ENCODE measurements at places on chromosomes 16 and 17.

DNA sequence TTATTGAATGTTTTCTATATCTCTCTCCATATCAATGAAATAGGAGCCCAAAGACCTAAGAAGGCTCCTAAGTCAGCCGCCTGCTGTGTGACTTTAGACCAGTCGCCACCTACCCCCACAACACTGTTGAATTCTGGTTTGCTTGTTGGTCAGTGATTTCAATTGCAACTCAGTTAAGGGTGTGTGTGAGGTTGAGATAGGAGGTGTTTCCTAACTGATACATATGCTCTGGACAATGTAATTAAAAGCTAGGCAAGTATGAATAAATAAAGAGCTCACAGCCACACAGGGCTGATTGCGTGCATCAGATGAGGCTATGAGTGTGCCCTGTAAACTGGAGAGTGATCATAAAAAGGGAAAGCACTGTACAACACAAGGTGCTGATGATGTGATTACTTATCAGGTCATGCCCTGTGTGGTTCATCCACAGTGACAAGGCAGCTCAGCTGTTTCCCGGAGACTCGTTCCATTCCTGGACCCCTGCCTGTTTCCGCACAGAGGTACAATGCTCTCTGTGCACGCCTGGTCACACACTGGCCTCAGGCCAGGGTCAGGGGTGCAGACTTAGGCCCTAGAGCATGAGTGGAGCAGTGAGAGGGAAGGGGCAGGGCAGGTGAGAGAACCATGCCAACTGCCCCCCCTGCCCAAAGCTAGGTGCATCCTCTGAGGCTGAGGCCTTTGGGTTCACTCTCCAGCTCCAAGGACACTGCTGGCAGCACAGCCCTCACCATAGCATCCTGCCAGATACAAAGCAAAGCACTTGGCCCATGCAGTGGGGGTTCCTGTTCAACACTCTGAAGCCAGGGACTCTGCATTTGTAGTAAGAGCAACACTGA is 3.3 kb upstream of the KRT35 start:
- no peak for DNase-seq

DNA sequence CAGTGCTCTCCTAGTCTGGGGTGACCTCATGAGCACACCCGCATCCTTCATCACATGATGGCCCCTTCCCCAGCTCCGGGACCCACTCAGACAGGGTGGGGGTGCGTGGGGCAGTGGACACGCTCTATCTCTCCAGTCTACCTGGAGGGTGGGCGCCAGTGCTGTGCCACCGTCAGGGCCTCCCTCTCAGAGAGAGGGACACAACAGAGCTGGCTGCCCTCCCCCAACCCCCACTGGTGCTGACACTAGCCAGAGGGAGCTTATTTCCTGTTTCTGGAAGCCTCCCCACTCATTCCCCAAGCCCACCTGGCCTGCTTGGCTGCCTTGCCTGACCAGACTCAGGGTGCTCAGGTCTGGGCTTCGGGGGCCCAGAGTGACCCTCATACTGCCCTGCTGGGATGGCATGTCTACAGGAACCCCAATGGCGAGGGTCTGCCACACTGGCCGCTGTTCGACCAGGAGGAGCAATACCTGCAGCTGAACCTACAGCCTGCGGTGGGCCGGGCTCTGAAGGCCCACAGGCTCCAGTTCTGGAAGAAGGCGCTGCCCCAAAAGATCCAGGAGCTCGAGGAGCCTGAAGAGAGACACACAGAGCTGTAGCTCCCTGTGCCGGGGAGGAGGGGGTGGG is 8.2 kb downstream of the CES2 start:
- no peak for DNase-seq

GRCh38 chr17:73983621-73984400 is 219.7 kb upstream of the RPL38 start:
- no peak for DNase-seq

DNA sequence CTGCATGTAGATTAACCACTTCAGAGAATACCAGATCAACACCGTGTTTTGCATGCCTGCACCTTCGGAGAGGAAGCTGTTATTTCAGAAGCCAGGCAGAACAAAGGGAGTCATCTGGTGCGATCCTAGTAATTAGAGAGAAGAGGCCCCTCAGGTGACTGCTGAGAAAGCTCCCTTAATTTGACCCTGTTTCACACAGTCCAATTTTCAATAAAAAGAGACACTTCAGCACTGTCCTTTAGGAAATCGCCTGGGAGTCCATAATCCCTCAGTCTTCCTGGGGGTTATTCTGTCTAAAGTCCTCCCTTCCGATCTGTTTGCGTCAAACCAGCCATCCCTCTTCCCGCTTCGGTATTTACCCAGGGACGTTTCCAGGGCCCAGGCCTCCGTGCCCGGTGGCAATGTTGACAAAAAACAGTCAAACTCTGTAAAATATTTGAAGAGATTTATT is 23.4 kb upstream of the TNRC6C start:
- DNase-seq: no peak

DNA sequence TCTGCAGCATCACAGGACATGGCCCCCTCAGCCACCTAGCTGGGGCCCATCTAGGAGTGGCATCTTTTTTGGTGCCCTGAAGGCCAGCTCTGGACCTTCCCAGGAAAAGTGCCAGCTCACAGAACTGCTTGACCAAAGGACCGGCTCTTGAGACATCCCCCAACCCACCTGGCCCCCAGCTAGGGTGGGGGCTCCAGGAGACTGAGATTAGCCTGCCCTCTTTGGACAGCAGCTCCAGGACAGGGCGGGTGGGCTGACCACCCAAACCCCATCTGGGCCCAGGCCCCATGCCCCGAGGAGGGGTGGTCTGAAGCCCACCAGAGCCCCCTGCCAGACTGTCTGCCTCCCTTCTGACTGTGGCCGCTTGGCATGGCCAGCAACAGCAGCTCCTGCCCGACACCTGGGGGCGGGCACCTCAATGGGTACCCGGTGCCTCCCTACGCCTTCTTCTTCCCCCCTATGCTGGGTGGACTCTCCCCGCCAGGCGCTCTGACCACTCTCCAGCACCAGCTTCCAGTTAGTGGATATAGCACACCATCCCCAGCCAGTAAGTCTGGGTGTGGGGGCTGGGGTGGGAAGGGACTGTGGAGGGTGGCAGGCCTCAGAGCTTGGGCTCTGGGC is 22.0 kb downstream of the RARA start:
- no peak for DNase-seq

GRCh38 chr17:17820463-17821158 is 16.2 kb downstream of the SREBF1 start:
- no peak for DNase-seq

- no peak for DNase-seq
Observed at GRCh38 chr16:69055008-69055407, 50.4 kb upstream of the HAS3 start.

- DNase-seq: no peak
Observed at GRCh38 chr17:80034791-80035686, 633 bp downstream of the TBC1D16 start.

DNA sequence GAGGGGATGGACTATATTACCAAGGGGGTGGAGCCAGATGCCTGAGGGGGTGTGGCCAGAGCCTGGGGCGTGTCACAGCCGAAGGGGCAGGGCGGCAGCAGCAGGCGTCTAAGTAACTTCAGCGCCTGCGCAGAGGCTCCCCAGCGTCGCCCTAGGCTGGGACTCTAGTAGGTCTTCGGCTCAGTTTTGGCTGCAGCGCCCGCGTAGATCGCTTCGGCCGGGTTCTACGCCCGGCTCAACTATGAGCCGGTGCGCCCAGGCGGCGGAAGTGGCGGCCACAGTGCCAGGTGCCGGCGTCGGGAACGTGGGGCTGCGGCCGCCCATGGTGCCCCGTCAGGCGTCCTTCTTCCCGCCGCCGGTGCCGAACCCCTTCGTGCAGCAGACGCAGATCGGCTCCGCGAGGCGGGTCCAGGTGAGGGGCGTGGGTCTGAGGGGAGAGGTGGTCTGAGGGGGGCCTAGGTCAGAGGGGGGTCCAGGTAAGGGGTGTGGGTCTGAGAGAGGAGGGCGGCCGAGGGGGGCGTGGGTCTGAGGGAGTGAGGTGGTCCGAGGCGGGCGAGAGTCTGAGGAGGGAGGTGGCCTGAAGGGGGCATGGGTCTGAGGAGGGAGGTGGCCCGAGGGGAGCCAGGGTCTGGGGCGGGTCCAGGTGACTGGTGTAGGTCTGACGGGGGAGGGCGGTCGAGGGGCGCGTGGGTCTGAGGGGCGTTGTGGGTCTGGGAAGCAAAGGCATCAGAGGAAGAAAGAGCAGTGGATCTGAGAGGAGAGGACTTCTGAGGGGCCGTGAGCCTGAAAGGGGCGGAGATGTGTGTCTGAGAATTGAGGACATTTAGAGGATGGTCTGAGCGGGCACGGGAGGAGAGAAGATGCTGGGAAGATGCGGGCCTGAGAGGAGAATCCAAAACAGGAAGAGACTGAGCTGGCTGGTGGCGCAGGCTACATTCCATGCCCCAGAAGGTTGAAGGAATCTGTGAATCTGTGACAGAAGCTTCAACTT is at the start of gene LPCAT2:
TSS of gene LPCAT2 (plus strand) at position 132 of the 991 bp plus-strand sequence. CDS start at position 242, 110 bp downstream.
- DNase-seq: no peak

DNA sequence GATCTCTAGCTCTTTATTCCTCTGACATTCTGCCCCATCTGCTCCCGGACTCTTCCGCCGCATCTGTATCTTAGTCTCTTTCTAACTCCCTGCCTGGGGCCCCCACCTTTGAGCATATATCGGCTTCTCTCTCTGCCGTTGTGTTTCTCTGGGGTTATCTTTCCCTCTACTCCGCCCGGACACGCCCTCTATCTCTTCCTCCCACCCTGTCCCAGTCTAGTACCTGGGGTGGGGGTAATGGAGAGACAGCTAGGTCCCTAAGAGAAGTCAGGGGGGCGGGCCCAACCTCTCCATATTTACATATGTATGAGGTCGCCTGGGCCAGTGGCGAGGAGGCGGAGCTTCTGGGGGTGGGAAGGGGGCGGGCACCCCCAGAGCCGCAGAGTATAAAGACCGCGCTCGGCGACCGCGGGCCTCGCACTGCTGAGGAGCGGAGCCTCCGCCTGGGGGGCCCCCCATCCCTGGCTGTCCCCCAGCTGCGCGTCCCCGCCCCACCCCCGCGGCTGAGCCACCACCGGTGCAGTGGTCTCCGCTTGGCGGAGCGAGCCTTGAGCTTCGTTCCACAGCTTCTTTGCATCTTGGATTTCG is at the start of gene ATP1B2:
TSS of gene ATP1B2 (plus strand) at position 418 of the 588 bp plus-strand sequence. CDS start 593 bp downstream, outside the sequence.
- peak; percentile 74 for DNase-seq

GRCh38 chr16:78770353-78771091 is 671.1 kb downstream of the WWOX start:
- no peak for DNase-seq

- DNase-seq: no peak
Observed at GRCh38 chr16:66382966-66383299, 16.4 kb downstream of the CDH5 start.

- no peak for DNase-seq
Observed at GRCh38 chr17:35621768-35622167, 34.6 kb downstream of the AP2B1 start.

GRCh38 chr17:74842599-74843351 is 16.9 kb downstream of the GRIN2C start:
- DNase-seq: no peak

All from cerebellar nuclear complex (tissue), 1 donor.